ENCODE measurements at places on chromosomes 1 and 21.

DNA sequence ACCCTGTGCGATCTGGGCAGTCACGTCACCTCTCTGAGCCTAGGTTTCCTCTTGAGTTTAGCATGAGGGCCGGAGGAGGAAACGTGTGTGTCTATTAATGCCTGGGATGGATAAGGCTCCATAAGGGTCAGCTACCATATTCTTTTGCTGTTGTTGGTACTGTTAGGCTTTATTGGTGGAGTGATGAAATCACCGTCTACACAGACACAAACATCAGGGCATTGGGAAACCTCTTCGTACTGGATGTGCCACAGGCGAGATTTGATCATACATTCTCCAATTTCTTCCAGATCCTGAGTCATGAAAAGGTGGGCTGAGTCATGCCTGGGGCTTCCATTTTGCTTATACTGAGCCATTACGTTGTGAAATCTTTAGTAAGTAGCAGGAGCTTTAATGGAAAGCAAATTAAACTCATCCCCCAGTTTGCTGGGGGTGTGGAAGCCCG, 24.9 kb upstream of the GRHL3 start:
- DNase-seq, result no peak

GRCh38 chr1:187244623-187245022, 415.9 kb downstream of the PLA2G4A start:
- no peak for DNase-seq

GRCh38 chr1:82894635-82895034, 1093.9 kb downstream of the ADGRL2 start:
- DNase-seq, result no peak

GRCh38 chr1:44610527-44611148, 63.6 kb downstream of the TMEM53 start:
- DNase-seq, result no peak

DNA sequence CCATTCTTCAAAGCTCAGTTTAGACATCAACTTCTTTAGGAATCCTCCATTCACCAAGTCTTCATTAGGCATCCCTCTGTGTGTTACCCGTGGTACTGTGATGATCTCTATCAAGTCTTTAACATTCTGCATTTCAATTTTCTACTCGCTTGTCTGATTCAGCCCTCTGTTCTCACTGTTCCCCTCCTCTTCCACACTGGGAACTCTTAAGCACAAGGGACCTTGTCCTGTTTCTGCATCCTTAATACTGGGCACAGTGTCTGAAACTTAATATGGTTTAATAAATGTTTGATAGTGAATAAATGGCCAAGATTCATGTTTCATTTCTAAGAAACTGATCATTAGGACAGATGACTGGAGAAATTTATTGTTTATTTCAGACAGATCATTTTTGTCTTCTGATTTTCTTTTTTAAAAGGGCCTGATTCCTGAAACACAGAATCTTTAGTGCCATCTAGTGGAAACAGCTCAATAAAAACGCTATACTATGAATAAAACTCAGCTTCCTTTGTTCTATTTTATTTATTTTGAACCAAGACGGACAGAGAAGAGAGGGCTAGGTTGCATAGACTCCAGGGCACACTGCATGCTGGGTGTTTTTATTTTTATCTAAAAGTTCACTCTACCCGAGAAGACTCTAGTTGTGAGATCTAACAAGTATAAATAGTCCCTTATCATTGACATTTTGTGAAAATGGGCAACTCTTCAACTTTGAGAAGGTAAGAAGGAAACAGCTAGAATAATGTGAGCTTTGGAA, 7.0 kb upstream of the TRIM45 start:
- no peak for DNase-seq

DNA sequence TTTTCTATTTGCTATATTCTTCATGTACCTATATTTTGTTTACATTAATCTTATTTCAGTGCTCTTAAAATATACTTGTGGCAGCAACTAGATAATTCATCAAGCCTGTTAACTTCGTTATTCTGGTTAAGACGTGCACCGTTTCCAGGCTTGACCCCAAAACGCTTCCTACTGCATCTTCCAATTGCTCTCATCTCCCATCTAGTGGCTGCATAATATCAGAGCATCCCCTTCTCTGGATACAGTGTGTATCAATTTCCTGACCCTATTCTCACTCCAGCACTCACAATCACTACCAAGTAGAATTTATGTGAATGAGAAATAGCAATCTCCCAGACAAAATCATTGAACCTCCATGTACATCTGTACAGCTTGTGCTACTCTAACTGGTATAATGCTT, 1280.3 kb upstream of the B3GALT2 start:
- no peak for DNase-seq

GRCh38 chr1:235190431-235190830, 29.4 kb upstream of the RBM34 start:
- DNase-seq, result no peak

DNA sequence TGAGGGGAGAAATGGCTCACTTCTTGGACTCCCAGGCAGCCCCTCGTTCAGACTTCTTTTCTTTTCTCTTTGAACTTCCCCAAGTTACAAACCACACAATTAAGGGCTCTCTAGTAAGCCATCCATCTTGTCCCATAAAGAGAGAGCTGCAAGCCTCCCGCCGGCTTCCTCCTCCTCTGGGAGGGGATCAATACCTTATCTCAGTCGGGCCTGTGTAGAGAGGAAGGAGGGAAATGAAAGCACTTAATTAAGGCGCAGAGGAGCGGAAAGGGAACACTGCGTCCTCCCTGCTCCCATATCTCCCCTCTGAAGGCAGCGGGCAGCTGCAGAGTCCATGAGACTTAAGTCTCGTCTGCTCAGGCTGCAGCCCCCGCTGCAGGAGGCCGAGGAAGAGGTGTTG, 112.6 kb upstream of the CSF3R start:
- no peak for DNase-seq

- DNase-seq, result no peak
These were observed 21.1 kb upstream of the SH2D5 start for GRCh38 chr1:20753589-20753988.

DNA sequence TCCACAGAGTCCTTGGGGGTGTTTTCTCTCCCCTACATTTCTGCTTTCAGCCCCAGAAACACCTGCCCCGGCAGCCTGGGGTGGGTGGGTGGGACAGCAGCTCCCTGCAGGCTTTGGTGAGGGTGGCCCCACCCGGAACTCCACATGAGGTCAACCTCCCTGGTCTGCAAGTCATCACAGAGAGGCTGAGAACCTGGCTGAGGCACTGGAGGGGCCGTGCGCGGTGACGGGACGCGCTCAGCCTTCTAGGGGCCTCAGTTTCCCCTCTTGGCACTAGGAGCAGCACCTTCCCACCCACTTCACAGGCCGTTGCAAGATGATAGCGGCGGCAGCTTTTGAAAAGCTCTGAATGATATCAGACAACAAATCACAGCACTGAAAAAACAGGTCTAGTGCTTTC, 37.7 kb upstream of the NID1 start:
- no peak for DNase-seq

GRCh38 chr1:23619299-23620188, 60.2 kb upstream of the ID3 start:
- peak; percentile 77 for DNase-seq

DNA sequence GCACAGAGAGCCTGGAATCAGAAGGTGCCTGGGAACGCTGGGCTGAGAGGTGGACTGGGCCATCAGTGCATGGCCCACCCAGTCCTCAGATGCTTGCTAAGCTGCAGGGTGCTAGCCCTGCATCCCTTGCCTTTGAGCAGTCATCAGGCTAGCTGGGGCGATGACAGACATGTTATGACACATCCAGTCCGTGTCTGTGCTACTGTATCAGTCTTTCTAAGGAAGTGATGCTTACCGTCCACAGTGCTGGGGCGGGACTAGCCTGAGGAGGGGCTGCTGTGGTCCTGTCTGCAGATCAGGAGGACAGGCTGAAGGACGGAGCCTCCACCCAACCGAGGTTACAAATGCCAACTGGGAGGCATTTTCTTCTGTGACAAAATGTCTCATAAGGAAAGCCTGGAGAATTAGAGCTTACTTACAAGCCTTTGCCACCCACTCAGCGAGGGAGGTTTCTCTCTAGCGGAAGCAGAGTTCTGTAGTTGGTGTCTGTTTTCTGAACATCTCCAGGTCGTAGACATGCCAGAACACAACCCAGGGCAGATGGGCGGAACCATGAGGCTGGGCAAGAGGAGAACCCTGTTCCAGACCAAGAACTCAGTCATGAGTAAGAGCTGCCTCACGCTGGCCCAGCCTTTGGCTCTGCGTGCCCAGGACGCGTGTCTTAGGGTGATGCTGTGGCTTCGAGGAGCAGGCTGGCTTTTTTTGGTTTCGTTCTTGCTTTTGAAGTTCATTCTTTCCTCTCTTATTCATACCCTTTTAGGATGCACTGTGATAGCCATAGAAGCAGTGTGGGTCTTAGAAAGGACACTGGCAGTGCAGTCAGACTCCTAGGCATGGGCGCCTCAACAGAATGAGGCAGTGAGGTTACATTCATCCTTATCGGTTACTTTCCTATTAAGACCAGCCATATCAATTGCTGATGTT, 14.3 kb downstream of the SLFNL1 start:
- no peak for DNase-seq

DNA sequence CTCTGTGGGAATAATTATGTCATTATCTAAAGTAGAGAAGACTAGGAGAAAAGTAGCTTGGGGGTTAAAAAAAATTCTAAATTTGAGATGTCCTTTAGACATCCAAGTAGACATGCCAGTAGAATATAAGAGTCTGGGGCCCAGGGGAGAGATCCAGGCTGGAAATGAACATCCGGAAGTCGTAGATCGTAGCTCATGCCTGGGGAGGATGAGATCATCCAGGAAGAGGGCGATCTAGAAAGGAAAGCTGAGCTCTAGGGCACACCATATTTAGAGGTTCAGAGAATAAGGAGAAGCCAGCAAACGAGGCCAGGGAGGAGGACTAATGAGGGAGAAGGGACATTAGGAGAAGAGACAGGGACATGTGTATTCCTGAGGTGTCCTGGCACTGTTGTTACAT, 12.2 kb downstream of the NGF start:
- no peak for DNase-seq

DNA sequence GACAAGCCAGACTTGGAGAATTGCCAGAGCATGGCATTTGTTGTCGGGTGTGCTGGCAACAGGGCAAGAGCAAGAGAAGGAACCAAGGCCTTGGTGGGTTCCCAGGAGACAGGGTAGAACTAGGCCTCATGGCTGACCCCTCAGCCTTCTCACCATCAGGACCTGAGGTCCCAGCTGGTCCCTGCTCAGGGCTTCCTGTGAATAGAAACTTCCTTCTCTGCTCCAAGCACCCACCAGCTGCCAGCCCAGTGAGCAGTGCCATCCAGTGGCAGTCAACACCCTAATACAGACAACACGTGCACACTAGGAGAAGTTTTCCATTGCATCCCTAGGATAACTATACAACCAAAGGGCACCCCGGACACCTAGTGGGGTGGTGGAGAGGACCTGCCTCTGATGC, 22.8 kb downstream of the S100A6 start:
- no peak for DNase-seq

- no peak for DNase-seq
These were observed 21.4 kb upstream of the LAPTM5 start for GRCh38 chr1:30778979-30779293.

DNA sequence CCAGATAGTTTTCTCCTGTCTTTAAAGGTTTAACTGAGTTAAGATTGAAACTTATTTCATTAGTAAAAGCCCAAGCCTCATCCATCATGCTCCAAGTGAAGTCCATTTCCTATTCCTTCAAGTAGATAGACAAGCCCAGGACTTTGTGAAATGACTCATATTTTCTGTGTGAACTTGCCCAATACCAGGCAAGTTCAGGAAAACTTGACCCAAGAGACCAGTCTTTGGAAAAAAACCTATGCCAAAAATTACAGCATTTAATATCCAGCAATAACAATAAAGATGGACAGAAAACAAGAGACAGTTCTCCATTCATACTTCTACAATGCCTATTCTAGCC, 405 bp upstream of the RAB29 start:
- no peak for DNase-seq

DNA sequence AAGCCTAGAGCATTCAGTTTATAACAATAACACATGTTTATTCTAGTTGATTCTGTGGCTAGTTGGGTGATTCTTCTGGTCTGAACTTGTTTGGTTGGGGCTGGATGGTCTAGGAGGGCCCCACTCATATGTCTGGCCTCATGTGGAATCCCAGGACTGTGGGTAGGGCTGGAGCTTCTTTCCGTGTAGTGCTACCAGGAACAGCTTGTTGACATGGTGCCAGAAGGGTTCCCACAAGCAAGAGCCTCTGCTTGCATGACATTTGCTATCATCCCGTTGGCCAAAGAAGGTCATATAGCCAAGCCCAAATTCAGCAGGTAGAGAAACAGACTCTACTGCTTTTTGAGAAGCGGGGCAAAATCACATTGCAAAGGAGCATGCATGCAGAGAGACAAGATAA, 67.6 kb upstream of the PPP2R5A start:
- DNase-seq, result no peak

DNA sequence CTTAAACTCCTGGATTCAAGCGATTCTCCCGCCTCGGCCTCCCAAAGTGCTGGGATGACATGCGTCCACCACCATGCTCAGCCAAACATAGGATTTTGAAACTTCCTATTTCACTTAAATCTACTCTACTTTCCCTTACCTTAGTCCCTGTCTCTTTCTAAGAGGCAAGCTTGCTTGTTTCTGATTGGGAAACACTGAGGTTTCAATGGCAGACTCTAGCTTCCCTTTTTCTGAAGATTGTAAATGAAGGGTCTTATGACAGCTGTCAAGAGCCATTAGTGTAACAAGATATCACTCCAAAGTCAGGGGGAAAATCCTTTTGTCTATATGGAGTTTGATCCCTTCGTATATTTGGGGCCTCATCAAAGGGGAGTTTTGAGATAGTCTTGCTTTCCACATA, 23.5 kb upstream of the LMO4 start:
- DNase-seq, result no peak

GRCh38 chr1:26429721-26430120, 2.4 kb upstream of the DHDDS start:
- DNase-seq, result no peak

GRCh38 chr1:207971331-207972219, 60.6 kb upstream of the CD34 start:
- DNase-seq, result no peak

GRCh38 chr21:41752231-41752681, 14.6 kb downstream of the RIPK4 start:
- DNase-seq, result no peak

- DNase-seq, result no peak
These were observed 69.2 kb upstream of the PDE9A start for GRCh38 chr21:42584296-42584641.

DNA sequence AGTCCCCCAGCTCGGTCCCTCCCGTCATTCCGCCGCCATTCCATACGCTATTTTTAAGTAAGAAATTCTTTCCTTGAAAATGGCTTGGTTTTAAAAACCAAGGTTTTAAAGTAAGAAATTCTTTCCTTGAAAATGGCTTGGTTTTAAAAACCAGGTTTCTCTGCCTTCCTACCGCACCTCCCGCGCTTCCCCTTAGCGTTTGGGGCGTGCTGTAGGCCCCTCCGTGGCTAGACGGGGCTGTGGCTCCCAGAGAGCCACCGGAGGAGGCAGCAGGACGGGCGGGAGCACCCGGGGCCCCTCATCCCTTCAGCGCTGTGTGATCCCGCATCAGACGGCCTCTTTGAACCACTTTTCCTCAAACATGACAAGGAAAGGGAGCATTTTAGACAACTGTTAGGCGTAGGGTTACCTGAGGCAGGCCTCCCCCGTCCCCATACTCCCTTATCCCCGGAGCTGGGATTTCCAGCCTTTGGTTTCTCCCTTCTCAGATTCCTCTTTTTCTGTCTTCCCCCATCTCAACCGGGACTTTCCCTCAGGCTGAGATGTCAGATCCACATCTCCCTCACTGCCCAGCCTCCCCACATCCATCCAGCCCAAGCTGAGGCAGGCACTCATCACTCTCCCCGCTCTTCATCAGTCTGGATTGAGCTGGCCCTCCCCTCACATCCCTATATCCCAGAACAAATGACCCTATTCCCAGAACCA, 541 bp upstream of the CD58 start:
- DNase-seq, result no peak

- no peak for DNase-seq
These were observed 34.3 kb upstream of the CCDC27 start for GRCh38 chr1:3717715-3718601.
